Thyroid gland (tissue), 4 donors: ENCODE measurements at places on chromosomes 11 and 22.

- H3K4me1 ChIP-seq: no peaks in the 10 kb centered on the region
- no peaks in the 10 kb centered on the region for H3K36me3 ChIP-seq
- H3K4me3 ChIP-seq: peak overlapping the region; percentile 48
- H3K27me3 ChIP-seq: no peaks in the 10 kb centered on the region
- peak overlapping the region; percentile 79 for H3K27ac ChIP-seq
Measured at GRCh38 chr22:23913306-23913660, 19.1 kb downstream of the MIF start.

GRCh38 chr22:17057959-17058814 lies 26.6 kb upstream of the IL17RA start:
- H3K36me3 ChIP-seq: no peaks in the 10 kb centered on the region
- no peaks in the 10 kb centered on the region for H3K4me1 ChIP-seq
- H3K27me3 ChIP-seq: no peaks in the 10 kb centered on the region
- H3K4me3 ChIP-seq: no peak overlapping the region
- no peak overlapping the region for H3K27ac ChIP-seq
- peak; percentile 56 for DNase-seq

- peak; percentile 94 for DNase-seq
- H3K27ac ChIP-seq: no peak overlapping the region
- H3K27me3 ChIP-seq: no peaks in the 10 kb centered on the region
- peaks cover 18% of the 10 kb centered on the region for H3K4me1 ChIP-seq
Measured at GRCh38 chr22:44057401-44057987, 33.4 kb downstream of the PARVB start.

DNA sequence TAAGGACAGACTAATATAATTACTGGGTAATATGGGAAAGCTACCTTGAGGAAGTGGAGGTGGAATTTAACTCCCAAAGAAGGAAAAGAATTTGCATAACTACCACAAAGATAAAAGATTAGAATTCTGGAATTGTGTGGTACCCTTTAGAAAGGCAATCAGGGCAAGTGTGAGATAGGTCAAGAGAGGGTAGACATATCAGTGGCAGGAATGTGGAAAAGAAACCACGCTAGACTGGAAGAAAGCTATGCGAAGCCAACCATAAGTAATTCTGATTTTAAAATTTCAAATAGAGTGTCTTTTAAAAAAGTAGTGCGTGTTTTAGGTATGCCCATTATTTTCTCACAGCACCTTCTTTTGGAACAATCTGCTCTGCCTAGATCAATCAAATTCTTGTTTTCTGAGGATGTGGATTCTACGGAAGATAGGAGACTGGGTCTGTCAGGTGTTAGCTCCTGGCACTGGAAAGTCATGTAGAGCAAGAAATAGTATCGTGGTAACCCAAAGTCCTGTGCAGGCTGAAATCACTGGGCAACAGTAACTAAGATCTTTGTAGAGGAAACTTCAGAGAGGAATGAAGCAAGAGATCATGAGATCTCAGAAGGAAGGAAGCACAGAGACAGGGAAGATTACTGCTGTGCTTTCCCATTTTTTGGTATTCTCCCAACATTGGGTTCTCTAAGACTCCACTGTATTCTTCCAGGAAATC lies 111.3 kb upstream of the MTMR2 start:
- H3K36me3 ChIP-seq: no peaks in the 10 kb centered on the region
- no peak for DNase-seq
- no peak overlapping the region for H3K4me3 ChIP-seq
- peaks cover 46% of the 10 kb centered on the region for H3K4me1 ChIP-seq
- no peaks in the 10 kb centered on the region for H3K27me3 ChIP-seq

- peaks cover 11% of the 10 kb centered on the region for H3K4me1 ChIP-seq
- no peak overlapping the region for H3K27ac ChIP-seq
- H3K4me3 ChIP-seq: no peak overlapping the region
- no peaks in the 10 kb centered on the region for H3K27me3 ChIP-seq
- no peak for DNase-seq
Measured at GRCh38 chr11:122276221-122276620, 160.2 kb upstream of the BLID start.

GRCh38 chr11:19426011-19426755 lies 185.4 kb upstream of the E2F8 start:
- no peak for DNase-seq
- no peaks in the 10 kb centered on the region for H3K36me3 ChIP-seq
- no peaks in the 10 kb centered on the region for H3K27me3 ChIP-seq
- no peak overlapping the region for H3K27ac ChIP-seq
- peaks cover 79% of the 10 kb centered on the region for H3K4me1 ChIP-seq

GRCh38 chr11:1150116-1150515 lies 7.6 kb upstream of the MUC5AC start:
- no peaks in the 10 kb centered on the region for H3K27me3 ChIP-seq
- no peaks in the 10 kb centered on the region for H3K4me1 ChIP-seq
- no peak for DNase-seq
- H3K36me3 ChIP-seq: no peaks in the 10 kb centered on the region
